ENCODE measurements at places on chromosomes 7 and 10.

- no peak for DNase-seq
Measured at GRCh38 chr10:66180581-66181318, 745.1 kb upstream of the LRRTM3 start.

GRCh38 chr10:122875843-122876466 is 3.4 kb downstream of the FAM24B start:
- DNase-seq = no peak

GRCh38 chr10:11255796-11256444 is 238.2 kb downstream of the CELF2 start:
- DNase-seq = no peak

- DNase-seq = no peak
Measured at GRCh38 chr10:132488231-132488821, 49.3 kb upstream of the INPP5A start.

- no peak for DNase-seq
Measured at GRCh38 chr10:103564776-103565520, 71.4 kb downstream of the NEURL1 start.

DNA sequence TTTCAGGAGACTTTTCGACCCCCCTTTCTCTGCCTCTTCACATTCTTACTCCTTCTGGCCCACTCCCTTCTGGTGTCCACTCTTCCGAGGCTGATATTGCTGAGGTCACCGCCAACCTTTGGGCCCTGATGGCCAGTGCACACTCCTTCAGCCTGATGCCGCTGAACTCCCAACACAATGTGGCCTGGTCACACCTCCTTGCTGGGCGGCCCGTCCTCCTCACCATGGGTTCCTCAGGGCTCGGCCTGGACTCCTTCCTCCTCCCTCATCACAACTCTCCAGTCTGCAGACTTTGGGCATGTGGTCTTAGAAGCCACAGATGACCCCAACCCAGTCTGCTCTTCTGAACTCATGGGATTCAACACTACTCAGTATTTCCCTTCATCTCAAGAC is 583.0 kb upstream of the MGMT start:
- no peak for DNase-seq

DNA sequence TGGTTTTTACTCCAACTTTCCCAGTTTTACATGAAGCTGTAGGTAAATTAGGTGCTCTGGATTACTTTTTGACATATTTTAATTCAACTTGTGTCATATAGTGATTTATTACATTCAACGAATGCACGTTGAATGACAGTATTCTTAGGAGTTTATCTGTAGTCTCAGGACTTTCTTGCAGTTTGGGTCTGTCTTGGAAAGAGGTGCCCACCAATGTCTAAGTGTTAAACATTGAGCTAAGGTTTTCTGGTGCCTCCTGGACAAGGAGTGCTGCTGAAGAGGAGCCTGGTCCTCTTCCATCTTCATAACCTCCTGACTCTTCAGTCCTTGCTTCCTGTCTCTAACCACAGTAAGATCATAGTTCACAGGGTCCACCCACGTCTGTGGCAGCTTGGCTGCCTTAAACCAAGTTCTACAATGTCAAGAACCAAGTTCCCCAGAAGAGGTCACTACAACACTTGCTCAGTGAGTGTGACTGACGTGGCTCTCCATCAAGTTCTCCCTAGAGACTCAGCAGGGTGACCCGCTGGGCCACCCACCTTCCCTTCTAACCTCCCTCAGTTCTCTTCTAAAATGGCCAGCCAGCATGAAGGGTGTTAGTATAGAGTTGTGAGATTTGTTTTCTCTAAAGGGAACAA is 6.1 kb downstream of the NPY start:
- no peak for DNase-seq

DNA sequence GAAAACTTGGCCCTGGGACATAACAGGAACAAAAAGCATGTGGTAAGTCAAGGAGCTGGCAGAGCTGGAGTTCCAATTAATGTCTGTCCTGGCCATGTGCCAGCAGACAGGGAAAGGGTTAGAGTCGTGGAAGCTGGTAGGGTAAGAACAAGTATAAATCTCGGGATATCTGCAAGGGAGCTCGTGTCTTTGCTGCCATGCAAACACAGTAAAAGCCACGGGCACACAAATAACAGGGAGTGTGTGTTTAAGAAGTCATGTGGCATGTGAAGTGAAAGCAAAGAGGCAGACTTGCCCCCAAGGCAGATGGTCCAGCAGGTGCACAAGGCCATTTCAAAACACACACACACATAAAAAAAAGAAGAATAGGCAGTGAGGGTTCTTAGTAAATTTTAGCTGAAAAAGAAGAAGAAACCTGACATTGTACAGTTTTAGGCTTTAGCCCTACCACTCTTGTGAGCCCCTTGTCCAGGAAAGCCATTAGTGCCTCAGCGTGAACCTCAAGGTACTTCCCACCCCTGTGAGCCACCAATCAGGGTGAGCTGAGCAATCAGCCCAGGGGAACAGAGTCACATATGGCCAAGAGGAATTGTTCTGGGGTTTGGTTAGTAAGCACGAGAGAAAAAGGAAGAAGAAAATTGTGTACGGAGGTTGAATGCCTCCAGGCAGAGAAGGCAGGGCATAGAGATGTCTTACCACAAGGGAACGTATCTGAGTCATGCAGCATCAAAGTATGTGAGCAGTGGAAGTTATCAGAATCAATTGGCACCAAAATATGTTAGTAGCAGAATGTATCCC is 32.8 kb upstream of the ARHGAP12 start:
- no peak for DNase-seq

- no peak for DNase-seq
Measured at GRCh38 chr7:35261476-35262285, 7.8 kb upstream of the TBX20 start.

- no peak for DNase-seq
Measured at GRCh38 chr7:4136036-4136435, 546.1 kb upstream of the FOXK1 start.

DNA sequence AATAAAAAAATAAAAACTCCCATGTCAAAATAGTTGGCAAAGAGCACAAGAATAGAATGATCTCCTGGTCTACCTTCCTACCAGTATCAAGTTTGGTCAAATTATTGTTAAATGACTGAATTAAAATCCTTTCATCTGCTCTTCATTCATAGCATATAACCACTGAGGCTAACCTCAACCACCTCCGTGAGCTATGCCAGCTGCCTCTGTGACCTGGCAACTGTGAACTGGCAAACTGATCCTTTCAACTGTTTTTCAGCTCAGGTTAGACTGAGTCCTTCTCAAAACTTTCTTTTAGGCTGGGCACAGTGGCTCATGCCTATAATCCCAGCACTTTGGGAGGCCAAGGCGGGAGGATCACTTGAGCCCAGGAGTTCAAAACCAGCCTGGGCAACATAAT is 36.1 kb downstream of the NUDCD3 start:
- DNase-seq = no peak

GRCh38 chr7:41763626-41764025 is 60.7 kb upstream of the INHBA start:
- no peak for DNase-seq

GRCh38 chr7:114822131-114822530 is 99.8 kb upstream of the MDFIC start:
- DNase-seq = no peak

GRCh38 chr10:48365668-48366067 is 59.2 kb downstream of the MAPK8 start:
- no peak for DNase-seq

- DNase-seq = no peak
Measured at GRCh38 chr10:127888521-127889312, 4.0 kb downstream of the CLRN3 start.

DNA sequence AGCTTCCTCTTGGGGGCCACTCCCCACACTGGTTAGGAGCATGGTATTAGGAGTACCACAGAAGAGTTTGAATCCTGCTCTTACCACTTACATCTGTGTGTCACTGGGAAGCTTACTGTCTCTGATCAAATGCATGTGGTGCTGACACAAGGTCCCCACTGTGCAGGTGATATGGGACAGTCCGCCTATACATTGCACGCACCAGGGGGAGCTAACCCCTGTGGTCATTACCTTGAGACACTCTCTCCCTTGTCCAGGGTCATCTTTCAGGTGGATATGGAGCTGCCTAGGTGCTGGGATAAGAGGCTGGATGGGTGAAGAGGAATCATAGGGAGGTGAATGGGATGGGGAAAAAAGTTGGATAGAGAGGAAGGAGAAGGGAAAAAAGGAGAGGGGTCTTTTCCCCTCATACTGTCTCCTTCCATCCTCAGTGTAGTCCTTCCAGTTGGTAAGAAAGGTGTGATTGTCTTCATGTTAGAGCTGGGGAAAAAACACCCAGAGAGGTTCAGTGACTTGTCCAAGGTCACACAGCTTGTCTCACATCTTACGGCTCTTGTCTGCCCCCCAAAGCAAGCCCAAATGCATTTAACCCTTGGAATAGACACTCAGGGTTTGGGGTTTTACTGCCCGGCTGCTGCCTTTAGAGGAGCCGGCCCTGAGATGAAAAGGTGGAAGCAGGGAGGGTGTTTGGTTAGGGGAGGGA is 125.9 kb downstream of the CDH23 start:
- DNase-seq = no peak

DNA sequence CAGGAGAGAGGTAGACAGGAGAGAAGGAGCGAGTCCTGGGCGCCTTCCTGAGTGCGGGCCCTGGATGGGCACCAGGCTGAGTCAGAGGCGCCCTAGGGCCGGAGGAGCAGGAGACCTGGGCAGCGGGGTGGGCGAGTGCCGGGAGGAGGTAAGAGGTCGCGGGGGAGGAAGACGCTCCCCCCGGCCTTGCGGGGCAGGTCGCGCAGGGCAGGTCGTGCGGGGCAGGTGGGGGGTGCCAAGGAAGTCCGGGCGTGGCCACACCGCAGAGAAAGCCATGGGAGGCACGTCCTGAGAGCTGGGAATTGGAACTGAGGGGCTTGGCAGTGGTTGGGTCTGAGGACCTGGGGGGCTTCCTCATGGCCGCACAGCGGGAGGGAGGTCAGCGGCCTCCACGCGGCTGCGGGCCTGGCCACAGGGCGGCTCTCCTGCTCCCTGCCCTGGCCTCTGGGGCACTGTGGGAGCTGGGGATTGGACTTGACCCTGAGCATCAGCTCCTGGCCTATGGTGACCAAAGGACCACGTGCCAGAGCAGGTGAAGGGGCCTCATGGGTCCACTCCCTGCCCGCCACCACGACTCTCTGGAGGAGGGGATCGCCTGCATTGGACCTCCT is 935 bp downstream of the MMP21 start:
- DNase-seq = no peak

DNA sequence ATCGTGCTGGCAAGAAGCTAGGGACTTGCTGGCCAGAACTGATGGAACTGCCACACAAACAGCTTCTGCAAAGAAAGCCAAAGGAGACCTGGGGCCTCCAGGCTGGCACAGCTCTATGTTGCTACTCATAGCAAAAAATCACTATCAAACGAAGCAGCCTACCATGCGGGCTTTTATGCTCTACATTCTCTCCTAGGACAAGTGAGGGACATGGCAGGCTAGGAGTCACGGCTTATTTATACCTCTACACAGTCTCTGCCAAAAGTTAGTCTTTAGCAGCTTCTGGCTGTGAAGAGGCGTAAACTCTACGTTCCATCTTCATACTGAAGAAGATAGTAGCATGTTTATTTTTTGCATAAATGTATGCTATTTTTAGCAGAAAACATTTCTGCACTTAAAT is 35.4 kb downstream of the CDCA7L start:
- no peak for DNase-seq

DNA sequence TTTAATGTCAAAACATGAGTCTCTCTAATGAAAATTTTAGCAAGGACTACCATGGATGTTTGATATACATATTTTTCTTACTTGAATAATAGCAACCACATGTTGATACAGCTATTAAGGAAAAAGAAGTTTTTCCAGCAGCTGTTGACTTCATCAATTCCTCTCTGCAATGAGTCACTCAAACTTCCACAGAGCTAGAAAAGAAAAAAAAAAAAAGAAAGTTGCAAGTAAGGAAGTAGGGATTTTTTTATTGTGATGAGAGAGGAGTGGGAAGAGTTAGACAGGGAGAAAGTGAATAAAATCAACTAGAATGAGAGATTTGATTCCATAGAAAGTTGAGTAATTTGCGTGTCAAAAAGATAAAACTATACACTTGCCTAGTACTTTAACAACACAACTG is 46.2 kb downstream of the CAV1 start:
- no peak for DNase-seq
